ENCODE measurements at places on chromosomes 1 and 21.
A peak's percentile ranks its signal among the peaks of the same experiment; 100 is the strongest.

GRCh38 chr1:2949966-2950925 is 71.0 kb upstream of the ACTRT2 start:
- DNase-seq: no peak

DNA sequence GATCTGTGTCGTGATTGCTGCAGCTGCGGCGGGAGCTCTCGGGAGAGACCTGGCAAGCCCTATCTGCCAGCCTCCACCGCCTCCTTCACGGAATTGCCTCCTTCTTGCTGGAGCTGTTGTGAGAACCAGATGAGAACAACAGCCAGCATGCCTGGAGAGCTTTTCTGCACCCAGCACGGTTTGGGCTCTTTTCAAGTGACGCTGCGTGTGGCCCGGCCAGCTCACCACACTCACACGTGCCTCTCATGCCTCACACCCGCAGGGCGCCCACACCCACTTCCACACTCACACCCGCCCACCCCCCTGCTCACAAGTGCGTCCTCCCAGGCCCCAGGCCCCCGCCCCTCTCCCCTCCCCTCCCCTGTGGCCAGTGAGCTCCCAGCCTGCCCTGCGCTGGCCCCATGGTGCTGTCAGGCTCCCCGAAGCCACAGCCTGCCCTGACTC is 135.7 kb upstream of the RUNX3 start:
- DNase-seq: peak; percentile 32

DNA sequence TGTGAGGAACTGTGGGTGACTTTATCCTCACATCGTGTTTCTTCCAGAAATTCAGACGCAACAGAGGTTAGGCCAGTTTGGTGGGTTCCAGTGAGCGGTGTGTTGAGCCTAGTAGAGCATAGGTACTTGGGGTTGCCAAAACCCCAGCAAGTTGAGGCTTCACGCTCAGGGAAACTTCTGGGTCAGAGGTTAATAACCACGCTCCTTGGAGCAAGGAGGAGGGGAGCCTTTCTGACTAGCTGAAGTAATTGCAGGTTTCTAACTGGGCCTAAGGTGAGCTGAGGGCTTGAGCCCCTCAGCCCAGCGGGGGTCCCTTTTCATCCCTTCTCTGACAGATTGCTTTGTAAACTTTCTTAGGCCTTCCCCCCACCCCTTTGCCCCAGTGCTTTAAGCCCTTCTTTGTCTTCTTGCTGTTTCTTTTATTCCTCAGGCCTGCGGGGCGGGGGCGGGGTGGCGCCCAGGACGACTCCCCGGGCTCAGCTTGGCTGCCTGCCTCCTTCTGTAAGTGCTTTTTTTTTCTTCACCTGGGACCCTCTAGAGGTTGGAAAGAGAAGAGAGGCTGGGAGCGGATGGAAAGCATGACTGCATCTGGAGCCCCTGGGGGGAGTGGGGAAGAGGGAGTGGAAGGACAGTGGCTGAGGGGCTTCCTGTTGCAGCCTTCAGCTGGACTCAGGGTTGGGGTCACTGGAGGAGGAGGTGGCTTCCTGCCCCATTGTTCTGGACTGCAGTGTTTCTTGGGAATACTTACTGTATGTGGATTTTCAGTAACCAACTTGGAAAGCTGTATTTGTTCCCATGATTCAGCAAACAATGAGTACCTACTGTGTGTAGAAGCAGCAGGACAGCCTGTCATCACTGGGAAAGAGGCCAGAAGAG is 1.3 kb upstream of the ZNF436 start:
- peak; percentile 37 for DNase-seq

DNA sequence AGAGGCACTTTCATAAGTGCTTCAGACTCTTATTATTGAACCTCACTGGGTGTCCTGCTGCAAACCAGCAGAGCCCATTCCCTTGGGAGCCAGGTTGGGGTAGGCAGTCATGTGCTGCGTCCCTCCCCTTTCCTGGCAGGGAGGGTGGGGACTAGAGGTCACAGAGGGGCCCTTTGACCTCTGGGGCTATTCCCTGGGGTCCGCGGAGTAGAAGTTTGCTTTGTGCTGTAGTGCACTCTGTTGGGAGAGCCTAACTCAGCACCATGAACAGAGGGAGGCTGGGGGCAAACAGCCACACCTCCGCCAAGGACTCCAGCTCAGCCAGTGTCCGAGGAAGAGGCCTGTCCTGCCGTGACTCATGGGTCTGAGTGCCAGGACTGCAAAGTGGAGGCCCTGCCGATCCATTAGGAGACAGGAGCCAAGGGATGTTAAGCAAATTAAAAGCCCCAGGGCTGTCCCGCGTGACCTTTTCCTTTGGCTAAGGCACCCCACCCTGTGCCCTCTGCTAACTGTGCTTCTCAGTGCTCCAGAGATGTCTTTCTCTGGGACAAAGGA is 3.0 kb upstream of the IGSF21 start:
- DNase-seq: no peak

DNA sequence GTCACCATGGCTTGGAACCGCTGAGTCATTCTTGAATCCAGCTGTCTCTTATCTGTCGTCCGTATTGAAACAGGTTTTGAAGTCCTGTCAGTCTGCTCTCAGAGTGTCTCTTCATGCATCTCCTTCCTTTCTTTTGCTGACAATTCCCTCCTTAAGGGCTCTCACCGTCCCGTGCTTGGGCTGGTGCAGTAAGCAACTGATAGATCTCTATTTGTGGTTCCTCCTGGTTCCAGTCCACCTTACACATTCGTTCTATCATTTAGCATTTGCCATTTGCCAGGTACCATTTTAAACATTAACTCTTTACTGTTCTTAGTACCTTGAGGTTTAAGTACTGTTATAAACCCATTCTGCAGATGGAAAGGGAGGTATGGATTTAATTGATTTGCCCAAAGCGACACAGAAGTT is 88.9 kb downstream of the DYRK1A start:
- DNase-seq: no peak

GRCh38 chr1:40270152-40270834 is 12.3 kb downstream of the ZMPSTE24 start:
- DNase-seq: no peak

- DNase-seq: no peak
Observed at GRCh38 chr1:62395291-62395690, 41.6 kb upstream of the USP1 start.

GRCh38 chr1:217322834-217323233 is 308.1 kb downstream of the GPATCH2 start:
- DNase-seq: no peak

DNA sequence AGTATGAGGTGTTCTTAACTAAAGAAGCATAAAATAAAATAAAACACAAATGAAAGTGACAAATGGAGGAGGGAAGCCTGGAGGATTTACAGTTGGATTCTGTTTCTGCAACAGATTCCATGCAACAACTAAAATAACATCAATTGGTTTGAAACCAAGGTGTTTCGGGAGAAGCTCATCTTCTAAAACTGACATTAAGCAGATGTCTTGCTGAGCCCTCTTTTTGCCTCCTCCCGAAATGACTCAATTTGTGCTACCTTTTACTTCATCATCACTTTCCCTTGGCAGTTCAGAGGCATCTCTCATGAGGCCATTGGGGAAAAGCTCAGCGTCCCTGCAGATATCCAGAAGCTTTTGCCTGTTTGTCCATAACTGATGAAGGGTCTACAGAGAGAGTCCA is 121.6 kb upstream of the ADAR start:
- DNase-seq: no peak

- DNase-seq: no peak
Observed at GRCh38 chr1:244557565-244557964, 95.4 kb upstream of the DESI2 start.

Data from astrocyte of the spinal cord (primary cell).